ENCODE measurements at places on chromosomes 5 and 9. TPM values are rescaled to one million over a fixed set of nuclear protein-coding genes. Genes with fewer than 3 reads are reported as not detected.

Gene SPATA31D4
- total RNA-seq = not detected

Gene SLC34A1
- total RNA-seq = not detected

Gene CYLC2
- not detected for total RNA-seq

Gene CCNG1
- total RNA-seq = 164 TPM

Gene FAM163B
- not detected for total RNA-seq

Gene RMRP
- total RNA-seq = 22,385 TPM

Gene PCDHB11
- total RNA-seq = 0.16 TPM

Gene PCDHGA2
- 1.2 TPM for total RNA-seq

Gene SLC45A2
- total RNA-seq = not detected

Gene INPP5E
- 22.9 TPM for total RNA-seq

Gene MARCHF6
- 105 TPM for total RNA-seq

Gene ROR2
- not detected for total RNA-seq

Gene POU5F2
- 1.2 TPM for total RNA-seq

Gene CDH18
- total RNA-seq = not detected

Gene SPOCK1
- 404 TPM for total RNA-seq

Gene OR1Q1
- total RNA-seq = not detected

Gene DBH
- total RNA-seq = not detected

Gene MAP1B
- total RNA-seq = 263 TPM

Gene FREM1
- total RNA-seq = 0.29 TPM

Gene PCDHGA8
- total RNA-seq = 0.95 TPM

Gene HTR1A
- total RNA-seq = not detected

Gene IFNA21
- total RNA-seq = not detected

Gene PAX5
- not detected for total RNA-seq

Gene SPACA9
- total RNA-seq = 4.7 TPM

Gene PAPPA
- total RNA-seq = 0.13 TPM

Gene CARD9
- 0.71 TPM for total RNA-seq

Gene CCDC192
- total RNA-seq = not detected

All from endothelial cell of umbilical vein (primary cell).